ENCODE measurements at places on chromosomes 7 and 10.

DNA sequence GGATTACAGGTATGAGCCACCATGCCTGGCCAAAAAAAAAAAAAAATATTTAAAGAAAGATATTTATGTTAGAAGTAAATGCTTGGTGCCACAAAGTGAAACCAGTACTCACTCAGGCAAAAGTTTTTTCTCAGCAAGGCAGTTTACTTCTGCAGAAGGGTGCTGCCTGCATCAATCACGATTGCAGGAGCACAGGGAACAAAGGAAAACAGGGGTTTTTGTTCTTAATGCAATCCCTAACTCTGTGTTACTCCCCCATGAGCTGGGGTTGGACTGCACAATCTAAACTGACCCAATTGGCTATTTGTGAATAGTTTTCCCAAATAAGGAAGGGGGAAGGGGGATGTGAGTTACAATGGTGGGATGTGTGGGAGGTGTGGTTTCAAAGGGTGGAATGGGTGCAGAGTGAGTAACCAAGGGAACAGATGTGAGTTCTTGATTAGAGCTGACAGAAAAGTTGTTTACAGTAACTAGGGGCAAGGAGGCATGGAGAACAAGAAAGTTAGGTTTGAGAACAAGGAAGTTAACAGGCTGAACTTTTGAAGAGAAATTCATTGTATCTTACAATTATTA lies 255.4 kb downstream of the TYW1 start:
- no peak for DNase-seq

GRCh38 chr7:139286144-139286543 lies 55.0 kb upstream of the FMC1 start:
- no peak for DNase-seq

- DNase-seq: no peak
Measured at GRCh38 chr7:78148166-78148894, 349.8 kb downstream of the PHTF2 start.

DNA sequence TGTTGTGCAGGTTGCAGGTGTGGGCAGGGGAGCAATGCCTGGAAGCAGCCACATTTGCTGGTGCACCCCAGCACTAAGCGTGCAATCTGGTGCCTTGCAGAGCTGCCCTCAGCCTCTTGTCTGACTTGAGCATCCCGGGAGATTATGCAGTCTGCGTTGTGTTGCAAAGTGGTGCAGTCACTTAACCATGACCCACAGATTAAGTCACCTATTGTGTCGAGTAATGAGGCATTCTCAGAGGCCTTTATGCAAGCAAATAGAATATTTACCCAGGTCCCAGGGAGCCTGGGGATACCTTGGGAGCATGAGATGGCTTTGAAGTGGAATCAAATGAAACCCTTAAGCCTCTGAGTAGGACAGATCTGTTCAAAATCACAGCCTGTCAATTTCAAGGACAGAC lies 529.0 kb downstream of the TYW1 start:
- DNase-seq: peak; percentile 58

DNA sequence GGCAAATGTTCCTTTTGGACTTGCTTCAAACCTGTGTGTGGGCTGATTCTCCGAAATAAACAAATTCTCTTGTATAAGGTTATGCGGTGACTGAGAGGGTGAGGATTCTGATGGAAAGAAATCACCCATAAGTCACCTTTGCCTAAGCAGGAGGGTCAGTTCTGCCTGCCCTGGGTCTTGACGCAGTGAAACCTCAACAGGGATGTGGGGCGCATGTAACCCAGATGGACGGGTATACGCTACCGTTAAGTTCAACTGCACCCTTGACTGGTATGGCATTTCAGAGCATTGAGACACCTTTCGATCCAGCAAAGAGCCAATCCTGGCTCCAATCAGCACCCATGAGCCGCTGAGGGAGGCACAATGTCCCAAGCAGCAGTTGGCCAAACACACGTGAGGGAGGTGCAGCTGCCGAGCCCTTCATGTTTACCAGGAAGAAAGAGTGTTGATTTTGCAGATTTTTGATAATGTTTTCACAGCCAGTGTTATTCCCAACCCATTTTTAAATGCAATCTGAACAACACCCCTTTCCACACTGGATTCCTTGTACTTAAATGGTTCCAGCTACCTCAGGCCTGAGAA lies 48.1 kb downstream of the SORBS1 start:
- DNase-seq: no peak

DNA sequence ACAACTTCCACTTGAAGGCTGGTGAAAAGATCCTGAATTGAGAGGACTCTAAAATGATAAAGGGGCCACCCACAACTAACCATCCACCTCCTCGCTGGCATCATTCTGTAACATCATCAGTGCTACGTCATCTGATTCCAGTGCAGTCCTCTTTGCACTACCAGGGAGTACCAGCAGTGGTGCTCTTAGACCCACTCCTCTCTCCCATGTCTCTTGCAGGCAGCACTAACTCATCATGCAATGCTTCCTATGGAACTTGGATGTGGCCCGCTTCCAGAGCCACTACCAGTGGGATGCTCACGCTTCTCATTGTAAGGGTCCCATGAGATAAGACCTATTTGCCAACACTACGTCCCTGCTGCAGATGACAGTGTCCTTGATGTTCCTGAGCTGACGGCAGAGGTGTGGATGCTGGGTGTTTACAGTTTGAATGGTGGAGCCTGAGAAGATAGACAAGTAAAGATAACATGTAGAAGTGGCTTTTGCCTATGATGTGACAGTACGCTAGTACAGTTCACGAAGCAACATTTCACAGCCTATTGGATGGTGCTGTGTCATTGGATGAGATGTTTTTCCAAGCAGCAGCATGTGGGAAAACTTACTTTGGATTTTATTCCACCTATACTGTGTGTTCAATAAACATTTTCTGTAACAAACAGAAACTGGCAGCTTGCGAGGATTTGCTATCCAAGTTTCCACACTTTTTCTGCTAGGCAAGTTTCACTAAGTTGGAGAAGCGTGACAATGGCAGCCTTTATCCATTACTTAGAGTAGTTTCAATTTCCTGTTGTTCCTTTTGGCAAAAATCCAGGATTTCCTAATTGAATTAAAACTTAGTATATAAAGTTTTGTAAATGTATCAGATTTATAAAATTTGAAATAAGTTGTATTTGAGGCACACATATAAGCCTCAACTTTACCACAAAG lies 35.8 kb upstream of the COBL start:
- DNase-seq: no peak

DNA sequence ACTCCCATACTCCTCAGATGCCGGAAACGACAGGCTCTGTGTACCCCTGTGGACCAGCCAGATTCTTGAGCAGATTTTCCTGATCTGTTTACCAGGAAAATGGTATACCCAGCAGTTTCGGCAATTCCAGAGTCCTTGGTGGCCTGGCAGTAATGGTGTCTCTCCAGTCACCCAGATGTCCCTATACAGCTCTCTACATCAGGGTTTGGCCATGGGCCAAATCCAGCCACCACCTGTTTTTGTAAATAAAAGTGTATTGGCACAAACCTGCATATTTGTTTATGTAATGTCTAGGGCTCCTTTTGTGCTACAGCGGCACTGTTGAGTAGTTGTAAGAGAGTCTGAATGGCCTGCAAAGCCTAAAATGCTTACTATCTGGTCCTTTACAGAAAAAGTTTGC lies 491.3 kb downstream of the RPS24 start:
- DNase-seq: peak; percentile 75

DNA sequence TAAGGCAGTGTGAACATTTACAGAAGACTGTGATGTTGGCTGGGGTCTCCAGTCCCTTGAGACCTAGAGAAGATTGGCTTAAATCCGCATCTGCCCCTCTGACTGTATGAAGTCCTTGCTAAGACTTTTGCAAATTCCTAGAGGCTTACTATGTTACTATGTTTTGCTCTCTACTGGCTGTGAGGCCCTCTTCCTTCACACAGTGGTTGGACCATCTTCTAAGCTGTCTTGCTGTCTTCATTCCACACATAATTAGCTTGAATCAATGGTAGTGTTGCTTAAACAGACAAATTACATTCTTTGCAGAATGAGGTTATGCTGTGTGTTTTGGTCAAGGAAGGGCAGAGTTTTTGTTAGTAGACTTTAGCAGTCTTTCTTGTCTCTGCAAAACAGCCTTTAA lies 658.0 kb downstream of the TYW1 start:
- no peak for DNase-seq

GRCh38 chr7:6532516-6532915 lies 18.7 kb downstream of the GRID2IP start:
- DNase-seq: no peak

- DNase-seq: no peak
Measured at GRCh38 chr10:124765256-124765655, 21.1 kb upstream of the FAM53B start.

- DNase-seq: no peak
Measured at GRCh38 chr7:19268737-19269136, 123.5 kb upstream of the FERD3L start.

DNA sequence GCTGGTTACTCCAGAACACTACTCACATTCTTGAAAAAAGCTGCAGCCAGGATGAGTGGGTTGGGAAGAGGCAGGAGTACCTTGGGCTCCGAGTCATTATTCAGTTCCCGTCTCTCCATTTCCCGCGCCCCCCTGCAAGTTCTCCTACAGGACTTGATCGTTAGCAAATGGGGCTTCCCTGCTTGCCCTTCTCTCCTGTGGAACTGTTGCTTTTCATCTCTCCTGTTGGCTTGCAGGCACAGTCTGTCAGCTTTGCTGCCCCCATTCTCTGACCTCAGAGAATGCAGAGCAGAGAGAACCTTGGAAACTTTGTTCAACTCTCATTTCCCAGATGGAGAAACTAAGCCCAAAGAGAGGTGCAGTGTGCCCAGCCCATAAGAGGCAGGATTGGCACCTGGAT lies 35.6 kb upstream of the LRRC4 start:
- DNase-seq: no peak

- DNase-seq: no peak
Measured at GRCh38 chr7:17530741-17531421, 232.4 kb downstream of the AHR start.

DNA sequence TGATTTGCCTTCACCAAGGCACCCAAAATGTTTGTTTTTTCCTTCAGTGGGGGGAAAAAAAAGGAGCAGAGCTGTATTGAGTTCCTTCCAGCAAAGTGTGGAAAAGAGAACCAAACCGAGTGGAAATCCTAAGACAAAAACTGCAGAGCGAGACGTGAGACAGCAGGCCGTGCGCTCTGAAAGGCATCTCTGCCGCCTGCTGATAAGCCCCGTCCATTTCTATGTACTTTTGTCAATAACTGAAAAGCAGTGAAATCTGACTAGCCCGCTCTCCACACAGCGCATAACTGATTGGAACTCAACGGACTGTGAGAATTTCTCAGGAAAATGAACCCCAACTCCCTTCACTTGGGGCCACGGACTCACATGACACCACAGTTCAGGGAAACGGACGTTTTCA lies 83.2 kb downstream of the COBL start:
- DNase-seq: no peak

DNA sequence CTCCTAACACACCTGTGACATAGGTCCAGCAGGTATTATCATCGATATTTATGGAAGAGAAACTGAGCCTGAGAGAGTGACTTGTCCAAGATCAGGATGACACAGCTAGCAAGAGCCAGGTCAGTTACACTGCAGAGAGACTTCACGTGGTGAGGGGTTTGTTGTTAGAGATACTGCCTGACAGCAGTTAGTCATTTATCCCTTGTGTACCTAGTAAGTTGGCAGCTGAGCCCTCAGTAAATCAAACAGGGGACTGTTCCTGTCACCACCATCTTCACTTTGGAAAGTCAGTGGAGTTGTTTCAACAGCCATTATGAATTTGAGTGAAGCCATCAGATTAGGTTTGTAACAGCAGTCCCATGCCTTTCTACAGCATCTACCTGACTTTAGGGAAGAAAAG lies 87.5 kb upstream of the GATA3 start:
- DNase-seq: no peak

DNA sequence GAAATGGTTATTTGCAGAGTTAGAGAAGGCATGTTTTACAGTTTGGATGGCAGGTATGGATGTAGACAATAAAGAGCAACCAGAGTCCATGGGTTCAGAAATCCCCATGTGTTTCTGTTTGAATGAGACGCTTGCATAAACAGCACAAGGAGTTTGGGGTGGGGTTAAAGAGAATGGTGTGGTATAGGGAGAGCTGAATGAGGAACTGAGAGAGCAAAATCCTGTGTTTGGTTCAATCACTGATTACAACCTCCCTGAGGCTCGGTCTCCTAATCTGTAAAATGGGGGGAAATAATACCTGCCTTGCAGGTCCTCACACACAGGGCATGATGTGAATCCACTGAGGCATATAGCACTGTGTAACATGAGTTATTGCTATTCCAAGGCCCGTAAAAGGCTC lies 23.7 kb downstream of the CAV1 start:
- DNase-seq: no peak

GRCh38 chr10:17003151-17003550 lies 126.5 kb downstream of the CUBN start:
- DNase-seq: no peak

DNA sequence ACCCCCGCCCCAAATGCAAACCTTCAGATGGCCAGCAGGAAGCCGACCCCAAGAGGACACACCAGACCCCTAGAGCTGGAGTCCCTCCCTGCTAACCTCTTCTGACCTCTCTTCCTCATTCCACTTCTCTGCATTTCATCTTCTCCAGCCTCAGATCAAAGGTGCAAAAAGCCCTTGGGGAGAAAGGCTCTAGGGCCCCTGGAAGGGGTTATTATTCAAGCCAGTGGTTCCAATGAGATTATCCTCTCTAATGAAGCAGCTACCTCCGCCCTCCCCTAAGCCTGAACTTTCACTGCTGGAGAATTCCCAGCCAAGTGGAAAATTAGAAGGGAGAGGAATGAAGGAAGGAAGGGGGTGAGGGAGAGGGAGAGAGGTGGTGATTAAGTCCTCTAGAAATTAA lies 343.9 kb downstream of the PLXNA4 start:
- no peak for DNase-seq

GRCh38 chr10:101588879-101589278 lies 758 bp downstream of the DPCD start:
- no peak for DNase-seq

- DNase-seq: no peak
Measured at GRCh38 chr7:52285689-52286088, 749.7 kb upstream of the POM121L12 start.

DNA sequence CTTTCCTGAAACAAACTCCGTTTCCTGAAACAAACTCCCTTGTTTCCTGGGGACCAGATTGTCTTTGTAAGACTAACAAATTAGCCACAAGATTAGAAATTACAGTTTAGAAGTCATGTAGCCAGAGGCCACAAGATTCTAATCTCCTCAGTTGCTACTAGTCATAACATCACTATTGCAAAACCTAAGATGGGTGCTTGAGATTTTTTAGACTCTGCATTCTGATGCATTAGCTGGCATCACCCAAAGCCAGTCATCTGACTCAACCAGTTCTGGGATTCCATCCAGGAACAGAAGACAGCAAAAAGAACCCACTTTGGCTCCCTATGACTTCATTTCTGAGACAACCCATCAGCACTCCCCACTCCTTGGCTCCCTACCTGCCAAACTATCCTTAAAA lies 367.9 kb upstream of the MBL2 start:
- DNase-seq: no peak

DNA sequence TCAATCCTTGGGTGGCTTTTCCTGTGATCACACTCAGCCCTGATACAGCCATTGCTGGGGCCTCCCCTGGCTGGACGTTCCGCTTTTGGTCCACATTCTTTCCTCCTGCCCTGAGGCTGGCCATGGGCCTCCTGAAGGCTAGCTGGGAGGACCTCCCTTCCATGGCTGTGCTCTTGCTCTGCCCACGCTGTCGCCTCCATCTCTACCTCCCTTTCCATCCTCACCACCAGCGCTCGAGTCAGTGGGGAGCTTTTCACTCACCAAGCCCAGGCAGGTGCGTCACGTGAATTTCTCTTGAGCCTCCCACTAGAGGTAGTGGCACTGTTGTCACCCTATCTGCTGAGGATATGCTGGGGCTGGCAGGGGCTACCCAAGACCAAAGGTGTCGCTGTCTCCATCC lies 85.9 kb downstream of the BMS1 start:
- no peak for DNase-seq
